DMS153 (cell line): ENCODE measurements at places on chromosomes 3 and 15.

GRCh38 chr3:95797081-95797480, 1017.3 kb upstream of the EPHA6 start:
- DNase-seq = no peak

- no peak for DNase-seq
Observed at GRCh38 chr3:38022896-38023709, 6.3 kb downstream of the PLCD1 start.

GRCh38 chr3:72169561-72170472, 384.9 kb upstream of the PROK2 start:
- no peak for DNase-seq

- DNase-seq = no peak
Observed at GRCh38 chr3:64355401-64355807, 130.1 kb upstream of the PRICKLE2 start.

- DNase-seq = peak; percentile 6
Observed at GRCh38 chr15:60751985-60752952, 273.3 kb upstream of the ICE2 start.

DNA sequence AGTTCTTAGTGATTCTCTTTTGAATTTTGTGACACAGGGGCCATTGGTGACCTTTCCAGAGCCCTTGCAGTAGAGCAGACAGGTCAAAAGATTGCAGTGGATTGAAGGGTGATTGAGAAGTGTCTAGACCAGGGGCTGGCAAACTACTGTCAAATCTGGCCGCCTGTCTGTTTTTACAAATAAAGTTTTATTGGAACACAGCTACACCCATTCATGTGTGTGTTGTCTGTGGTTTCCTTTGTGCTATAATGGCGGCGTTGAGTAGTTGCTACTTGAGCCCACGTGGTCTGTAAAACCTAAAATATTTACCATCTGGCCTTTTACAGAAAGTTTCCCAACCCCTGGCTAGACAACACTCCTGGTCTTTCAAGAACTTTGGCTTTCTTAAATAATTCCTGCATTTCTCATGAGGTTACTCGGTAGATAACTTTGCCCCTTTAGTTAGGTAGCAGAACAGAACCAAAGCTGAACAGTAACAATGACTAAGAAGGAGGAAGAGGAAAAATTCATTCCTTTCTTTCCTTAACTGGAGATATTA, 265.1 kb upstream of the NR2E3 start:
- DNase-seq = no peak

DNA sequence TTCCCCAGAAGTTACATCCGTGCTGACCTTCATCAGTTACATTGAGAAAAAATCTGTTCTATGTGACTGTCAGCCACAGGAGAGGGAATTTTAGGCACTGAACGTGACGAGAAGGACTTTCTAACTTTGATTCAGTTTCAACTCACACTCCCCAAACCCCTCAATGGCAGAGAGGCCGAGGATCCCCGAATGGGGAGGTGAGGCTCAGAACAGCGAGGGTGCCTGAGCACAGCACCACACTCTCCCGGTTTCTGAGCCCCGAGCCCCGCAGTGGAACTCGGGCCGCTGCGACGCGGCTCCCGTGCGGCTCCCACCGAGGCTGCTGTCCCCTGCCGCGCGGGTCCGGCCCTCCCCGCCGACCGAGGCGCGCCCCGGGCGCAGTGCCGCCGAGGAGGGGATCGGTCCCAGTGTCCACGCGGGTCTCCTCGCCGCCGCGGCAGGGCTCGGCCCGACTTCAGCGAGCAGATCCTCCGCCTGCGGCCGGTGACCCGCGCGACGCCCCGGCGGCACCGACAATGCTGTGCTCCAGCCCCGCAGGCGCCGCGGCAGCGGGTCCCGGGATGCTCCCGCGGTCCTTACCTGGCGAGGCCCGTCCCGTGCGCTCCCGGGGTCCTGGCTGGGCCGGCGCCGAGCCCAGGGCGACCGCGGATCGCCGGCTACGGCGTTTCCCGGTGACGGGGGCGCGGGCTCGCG, 439 bp downstream of the CTXND1 start:
- no peak for DNase-seq

GRCh38 chr15:35705884-35706585, 160.1 kb upstream of the DPH6 start:
- no peak for DNase-seq

GRCh38 chr3:141546586-141546985, 59.8 kb downstream of the RASA2 start:
- no peak for DNase-seq

- DNase-seq = peak; percentile 17
Observed at GRCh38 chr3:157618075-157618760, 115.0 kb upstream of the VEPH1 start.

- no peak for DNase-seq
Observed at GRCh38 chr15:34116620-34117019, 14.7 kb downstream of the PGBD4 start.

GRCh38 chr3:143595456-143596077, 252.7 kb downstream of the SLC9A9 start:
- no peak for DNase-seq
